ENCODE measurements at places on chromosomes 1 and 21.

DNA sequence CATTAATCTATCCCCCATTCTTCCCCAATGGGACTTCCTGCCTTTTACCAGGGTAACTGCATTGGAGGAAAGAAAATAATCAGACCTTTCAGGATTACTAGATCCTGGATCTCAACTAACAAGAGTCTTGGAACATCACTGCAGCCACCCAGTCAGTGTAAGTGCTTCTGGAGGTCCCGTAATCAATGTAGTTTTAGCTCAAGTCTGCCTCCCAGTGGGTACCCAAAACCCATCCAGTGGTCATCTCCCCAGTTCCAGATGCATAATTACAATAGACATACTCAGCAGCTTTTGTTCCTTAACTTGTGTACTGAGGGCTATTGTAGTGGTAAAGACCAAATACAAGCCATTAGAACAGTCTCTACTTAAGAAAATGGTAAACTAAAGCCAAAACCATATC, 319.1 kb downstream of the GPATCH2 start:
- no peak for DNase-seq

GRCh38 chr1:109782927-109783326, 19.2 kb upstream of the EPS8L3 start:
- DNase-seq, result no peak

GRCh38 chr1:28601696-28602095, 9.6 kb downstream of the RAB42 start:
- peak; percentile 90 for DNase-seq

GRCh38 chr21:27954543-27955165, 987.8 kb upstream of the ADAMTS5 start:
- peak; percentile 6 for DNase-seq

- DNase-seq, result no peak
Measured at GRCh38 chr21:46117586-46118315, 19.8 kb downstream of the COL6A2 start.

DNA sequence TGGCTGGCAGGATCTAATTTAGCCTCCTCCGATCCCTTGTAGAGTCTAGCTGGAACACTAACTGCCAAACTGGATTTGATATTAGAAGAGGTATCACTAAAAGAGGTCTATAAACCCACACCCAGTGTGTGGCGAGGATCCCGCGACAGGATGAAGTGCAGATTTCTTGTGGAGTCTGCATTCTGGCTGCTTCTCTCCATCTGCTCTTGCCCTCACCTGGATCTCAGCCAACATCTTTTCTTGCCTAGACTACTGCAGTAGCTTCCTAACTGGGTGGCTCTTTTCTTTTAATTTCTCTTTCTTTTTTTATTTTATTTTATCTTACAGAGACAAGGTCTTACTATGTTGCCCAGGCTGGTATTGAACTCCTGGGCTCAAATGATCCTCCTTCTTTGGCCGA, 48.9 kb upstream of the CAPZB start:
- DNase-seq, result no peak

DNA sequence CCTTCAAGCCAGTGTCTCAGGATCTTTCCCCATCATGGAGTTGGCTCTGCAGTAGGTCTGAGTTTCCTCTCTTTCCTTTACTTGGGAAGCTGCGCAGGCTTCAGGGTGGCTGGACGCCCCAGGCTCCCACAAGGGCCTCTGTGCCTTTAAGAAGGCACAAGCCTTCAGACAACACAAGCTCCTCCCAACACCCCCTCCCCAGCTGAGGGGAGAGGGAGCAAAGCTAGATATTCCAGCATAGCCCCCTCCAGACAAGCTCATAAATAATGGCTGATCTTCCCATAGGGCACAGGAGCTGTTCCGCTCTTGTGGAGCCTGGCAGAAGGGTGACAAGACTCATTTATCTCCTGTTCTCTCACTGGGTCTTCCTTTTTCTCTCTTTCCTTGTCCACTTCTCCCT, 27.9 kb upstream of the ATP2B4 start:
- no peak for DNase-seq

DNA sequence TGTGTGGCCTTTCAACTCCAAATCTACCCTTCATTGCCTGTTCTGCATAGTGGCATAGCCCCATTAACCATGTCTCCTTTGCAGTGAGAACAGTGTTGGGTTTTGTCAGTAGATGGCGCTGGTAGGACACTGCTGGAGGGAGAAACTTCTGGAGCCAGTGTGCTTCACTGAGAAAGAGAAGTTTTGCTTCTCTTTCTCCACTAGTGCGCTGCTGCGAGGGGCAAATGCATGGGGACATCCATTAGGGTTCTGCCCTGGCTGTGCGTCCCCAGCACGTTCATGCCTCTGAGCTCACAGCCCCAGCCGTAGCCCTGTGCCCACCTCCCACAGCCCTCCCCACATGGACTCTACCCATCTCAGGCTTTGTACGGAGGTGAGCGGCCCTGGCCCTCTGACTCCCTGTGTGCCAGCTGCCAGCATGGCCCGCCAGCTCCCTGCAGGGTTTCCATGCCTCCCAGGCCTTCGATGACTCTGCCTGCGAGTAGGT, 53.1 kb downstream of the RIMS3 start:
- DNase-seq, result peak; percentile 80

DNA sequence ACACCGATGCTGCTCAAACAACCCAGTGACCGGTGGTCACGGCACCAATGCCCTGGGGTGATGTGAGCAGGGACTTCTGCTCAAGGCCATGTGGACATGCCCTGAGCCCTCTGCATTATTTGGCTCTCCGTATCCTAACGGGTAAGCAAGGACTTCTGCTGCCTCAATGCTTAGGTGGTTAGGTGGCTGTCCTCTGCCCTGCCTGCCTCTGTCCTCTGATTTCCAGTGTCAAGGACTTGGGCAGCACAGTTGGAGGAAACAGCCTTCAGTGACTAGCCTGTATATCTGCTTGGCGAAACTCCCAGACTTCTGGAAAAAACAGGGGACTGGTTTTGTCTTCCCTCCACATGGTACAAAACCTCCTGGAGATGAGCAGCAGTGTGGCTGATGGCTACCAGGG, 34.5 kb downstream of the DNAJC11 start:
- no peak for DNase-seq

DNA sequence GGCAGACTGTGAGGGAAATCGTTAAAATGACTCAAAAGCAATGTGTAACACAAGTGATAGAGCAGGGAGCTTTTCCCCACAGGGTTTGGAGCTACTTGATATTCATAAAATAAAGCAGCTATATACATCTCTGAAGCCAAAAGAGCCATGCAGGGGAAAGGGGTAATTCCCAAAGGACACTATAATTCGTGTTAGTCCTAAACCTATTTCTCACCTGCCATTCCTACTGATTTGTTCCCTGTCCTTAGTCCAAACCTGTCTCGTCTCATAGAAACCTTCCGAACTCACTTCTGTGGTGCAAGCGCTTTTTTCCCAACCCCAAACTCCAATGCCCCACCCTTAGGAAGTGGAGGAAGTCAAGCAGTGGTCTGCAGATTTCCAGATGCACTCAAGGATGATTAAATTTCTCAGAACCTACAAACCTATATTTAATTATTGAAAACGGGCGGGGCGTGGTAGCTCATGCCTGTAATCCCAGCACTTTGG, 946 bp upstream of the HNRNPR start:
- peak; percentile 5 for DNase-seq

GRCh38 chr1:166062421-166063070, 104.3 kb downstream of the FAM78B start:
- DNase-seq, result no peak

DNA sequence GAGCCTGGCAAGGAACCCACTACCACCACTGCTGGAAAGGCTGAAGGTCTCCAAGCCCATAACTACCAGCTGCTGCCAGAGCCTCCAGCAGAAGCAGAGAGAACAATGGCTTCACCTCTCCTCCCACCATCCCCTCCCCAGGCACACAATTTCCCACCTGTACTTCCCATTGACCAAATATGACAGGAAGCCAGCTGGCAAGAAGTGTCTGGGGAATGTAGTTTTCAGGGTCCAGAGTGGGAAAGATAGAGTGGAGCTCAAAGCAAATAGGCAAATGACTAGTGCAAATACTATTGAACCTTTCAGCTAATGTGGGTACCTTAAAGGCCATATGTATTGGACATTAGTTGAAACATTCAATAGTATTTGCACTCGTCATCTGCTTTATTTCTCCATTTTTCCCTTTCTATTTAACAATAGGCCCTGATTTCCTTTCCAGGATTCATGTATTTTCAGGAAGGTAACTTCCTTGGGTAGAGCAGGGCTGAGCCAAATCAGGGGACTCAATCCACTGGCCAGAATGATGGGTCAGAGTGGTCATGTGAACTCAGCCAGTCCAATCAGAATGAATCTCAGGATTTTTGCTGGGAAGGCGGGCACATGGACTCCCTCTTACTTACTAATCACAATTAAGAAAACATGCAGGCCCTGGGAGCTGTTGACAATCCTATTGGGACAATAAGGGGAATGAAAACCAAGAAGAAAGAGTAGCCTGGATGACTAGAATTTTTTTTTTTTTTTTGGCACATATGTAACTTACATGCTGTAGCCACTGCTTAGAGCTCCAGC, 12.1 kb upstream of the NFYC start:
- DNase-seq, result no peak

DNA sequence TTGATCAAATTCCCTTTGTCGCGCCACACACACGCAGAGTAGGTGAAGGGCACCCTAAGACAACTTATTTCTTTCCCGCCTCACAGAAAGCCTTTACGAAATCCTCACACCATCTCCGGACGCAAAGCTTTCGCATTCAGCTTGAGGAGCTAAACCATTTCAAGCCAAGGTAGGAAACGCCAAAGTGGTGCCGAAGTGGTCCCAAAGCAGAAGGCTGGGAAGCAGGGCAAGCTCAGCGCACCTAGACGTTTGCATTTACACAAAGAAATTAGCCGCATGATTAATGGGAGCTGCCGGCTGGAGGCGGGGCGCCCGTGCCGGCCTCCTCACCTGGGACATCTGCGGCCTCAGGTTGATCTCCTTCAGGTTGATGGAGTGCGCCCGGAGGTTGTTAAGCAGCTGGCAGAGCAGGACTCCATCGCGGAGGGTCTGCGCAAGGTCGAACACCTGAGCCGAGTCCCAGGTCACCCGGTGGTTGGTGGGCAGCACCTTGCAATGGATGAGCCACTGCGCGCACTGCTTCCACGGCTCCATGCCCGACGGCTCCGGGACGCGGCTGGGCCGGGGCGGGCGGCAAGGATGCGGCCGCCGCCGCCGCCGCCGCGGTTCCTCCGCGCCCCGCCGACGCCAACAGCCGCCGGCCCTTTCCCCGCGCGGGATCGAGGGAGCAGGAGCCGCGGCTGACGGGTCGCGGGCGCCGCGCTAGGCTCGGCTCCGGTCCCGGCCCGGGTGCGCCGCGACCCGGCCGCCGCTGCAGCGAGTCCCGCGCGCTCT, 457 bp downstream of the VAV3 start:
- peak; percentile 11 for DNase-seq

GRCh38 chr1:186569856-186570255, 108.9 kb upstream of the PDC start:
- no peak for DNase-seq

- no peak for DNase-seq
Measured at GRCh38 chr21:31517664-31518414, 141.7 kb upstream of the SOD1 start.

GRCh38 chr21:41086569-41086968, 81.4 kb upstream of the BACE2 start:
- DNase-seq, result no peak

DNA sequence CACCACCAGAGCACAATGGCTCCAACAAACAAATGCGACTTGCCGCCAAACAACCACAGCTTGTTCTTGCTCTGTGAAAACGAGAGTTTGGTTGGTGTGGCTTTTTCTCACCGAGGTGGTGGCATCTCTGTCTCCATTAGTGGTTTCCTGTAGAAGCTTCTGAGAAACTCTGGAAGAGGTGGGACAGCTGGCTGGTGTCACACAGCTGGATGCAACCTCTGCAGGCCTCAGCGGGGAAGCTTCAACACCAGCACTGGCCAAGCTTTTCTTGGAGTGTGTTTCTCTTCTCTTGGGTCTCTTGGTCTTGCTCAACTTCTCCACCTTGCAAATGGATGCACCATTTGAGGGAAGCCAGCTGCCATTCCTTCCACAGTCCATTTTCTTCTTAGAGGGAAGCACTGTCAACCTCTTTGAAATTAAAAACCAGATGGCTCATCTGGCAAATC, 124.8 kb downstream of the KCNN3 start:
- no peak for DNase-seq
